ENCODE measurements at places on chromosomes 4 and X.

DNA sequence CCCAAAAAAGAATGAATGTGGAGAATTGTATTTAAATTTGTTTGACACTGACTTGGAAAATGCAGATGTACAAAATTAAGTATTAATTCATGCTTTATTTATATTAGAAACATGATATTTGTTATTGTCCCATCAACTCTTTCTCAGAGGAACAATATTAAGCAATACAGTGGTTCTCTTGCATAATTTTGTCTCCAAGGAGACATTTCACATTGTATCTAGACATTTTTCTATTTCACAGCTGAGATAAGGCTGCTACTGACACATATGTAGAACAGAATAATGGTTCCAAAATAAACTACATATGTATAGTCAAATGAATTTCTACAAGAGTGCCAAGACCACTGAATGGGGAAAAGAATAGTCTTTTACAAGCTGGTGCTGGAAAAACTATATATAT, 427.9 kb upstream of the SPANXN1 start:
- DNase-seq, result no peak

- DNase-seq, result no peak
Measured at GRCh38 chr4:114237997-114238396, 258.6 kb upstream of the ARSJ start.

GRCh38 chr4:7002336-7002735, 40.8 kb upstream of the TADA2B start:
- DNase-seq, result no peak

DNA sequence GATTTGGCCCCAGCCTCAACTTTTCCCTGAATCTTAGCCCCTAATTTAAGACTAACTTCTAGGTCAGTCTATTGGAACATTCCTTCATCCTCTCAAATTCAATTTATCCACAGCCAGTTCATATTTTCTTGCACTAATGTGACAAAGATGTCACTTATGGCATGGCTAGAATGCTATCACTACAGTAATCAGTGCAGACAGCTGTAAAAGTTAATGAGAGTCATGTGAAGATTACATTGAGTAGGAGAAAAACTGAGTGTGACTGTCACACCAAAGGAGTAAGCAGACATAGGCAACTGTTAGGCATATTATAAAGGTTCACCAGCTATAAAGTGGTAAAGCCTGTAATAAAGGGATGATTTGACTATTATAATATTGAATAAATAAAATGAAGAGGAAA, 42.6 kb downstream of the GABRG1 start:
- DNase-seq, result no peak

- DNase-seq, result no peak
Measured at GRCh38 chr4:122889726-122890125, 32.7 kb downstream of the NUDT6 start.

Measured in stimulated activated CD4-positive, alpha-beta T cell treated with anti-CD3 and anti-CD28 coated beads, Interleukin-4, amount 100 ng/mL, for 1 hour (primary cell).